ENCODE measurements at places on chromosomes 13 and 19. TPM values are rescaled to one million over a fixed set of nuclear protein-coding genes. Genes with fewer than 3 reads are reported as not detected.
A peak's percentile ranks its signal among the peaks of the same experiment; 100 is the strongest.

The ADGRE3 gene
- total RNA-seq: not detected

The TTYH1 gene
- total RNA-seq: 40.8 TPM

The GJB2 gene
- not detected for total RNA-seq

- DNase-seq: no peak
Observed at GRCh38 chr13:71806886-71807285, 60.1 kb downstream of the DACH1 start.

DNA sequence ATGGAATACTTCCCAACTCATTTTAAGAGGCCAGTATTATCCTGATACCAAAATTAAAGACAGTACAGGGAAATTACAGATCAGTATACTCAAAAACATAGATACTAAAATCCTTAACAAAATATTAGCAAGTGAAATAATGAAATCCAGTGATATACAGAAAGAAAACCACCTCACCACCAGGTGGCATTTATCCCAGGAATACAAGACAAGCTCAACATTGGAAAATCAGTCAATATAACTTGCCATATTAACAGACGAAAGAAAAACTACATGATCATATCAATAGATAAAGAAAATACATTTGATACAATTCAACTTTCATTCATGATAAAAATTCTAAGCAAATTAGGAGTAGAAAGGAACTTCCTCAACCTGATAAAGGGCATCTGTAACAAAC lies 6.7 kb upstream of the GNA15 start:
- DNase-seq: peak; percentile 55

- no peak for DNase-seq
Observed at GRCh38 chr19:34128558-34129250, 43.6 kb upstream of the LSM14A start.

DNA sequence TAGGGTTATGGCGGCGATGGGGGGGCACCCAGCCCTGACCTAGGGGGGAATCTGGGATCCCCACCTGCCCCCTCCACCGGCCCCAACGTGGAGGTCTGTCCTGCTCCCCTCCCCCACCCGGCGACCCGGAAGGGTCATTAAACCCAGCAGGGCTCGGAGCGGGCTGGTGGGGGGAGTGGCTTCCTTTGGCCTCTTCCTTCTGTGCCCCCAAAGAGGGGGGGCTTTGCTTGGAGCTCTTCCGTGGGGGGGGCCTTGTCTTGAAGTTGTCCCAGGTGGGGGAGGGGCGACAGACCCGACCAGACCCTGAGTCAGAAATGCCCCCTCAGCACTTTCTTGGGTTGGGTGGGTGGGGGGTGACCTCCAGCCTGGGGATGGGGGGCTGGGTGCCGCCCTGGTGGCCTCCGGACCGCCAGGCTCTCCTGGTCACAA lies 1.5 kb downstream of the ARID3A start:
- DNase-seq: peak; percentile 73

- no peak for DNase-seq
Observed at GRCh38 chr19:401866-402511, 7.0 kb downstream of the C2CD4C start.
